ENCODE measurements at places on chromosomes 16 and 17.

DNA sequence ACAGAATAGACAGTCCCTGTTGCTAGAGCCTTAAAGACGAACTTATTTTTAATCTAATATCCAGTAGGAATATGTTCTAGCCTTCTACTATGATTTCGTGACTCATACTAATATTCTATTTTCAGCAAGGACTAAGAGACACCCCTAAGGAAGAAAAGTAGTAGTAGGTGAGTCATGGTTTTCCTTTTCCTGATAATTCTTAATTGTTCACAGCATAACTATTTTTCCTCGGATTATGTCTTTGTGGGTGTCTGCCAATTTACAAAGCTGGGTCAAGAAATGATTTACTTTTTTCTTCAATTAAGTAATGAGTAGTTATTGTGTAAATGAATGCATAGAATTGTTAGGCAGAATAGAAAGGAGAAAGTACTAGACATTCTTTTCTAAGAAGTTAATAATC lies 292.2 kb downstream of the TOX3 start:
- no peak for DNase-seq

DNA sequence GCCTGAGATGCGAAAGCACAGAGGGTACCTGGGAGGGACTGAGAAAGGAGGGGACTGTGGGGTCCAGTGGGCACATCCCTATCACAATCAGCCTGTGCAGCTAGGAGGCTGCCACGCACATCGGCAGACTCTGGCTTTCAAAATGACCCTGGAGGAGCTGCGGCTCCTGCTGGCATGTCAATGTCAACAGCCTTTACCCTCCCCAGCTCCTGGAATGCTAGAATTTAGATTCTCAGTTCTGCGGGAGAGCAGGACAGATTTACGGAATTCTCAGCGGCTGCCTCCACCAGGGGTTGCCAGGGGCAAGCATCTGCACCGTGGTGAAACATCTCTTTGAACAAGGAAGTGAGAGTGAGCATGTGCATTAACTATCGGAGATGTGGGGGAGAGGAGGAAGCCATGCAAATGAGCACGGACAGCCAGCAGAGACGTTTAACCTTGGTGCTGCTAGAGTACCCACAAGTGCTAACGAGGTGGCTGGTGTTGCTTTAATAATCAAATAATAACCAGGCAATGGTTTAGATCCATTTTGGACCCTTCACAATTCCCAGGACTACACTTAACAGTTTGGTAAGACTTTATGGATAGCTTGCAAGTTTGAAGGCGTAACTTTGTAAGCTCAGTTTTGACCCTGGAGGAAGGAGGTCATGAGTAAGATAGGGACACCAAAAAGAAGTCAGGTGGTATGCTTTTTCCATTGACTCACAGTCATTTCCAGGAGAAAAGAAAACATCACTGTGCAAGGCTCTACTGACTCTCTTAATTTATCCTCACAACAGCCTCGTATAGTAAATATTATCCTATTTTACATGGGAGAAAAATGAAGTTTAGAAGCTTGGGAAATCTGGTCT lies 54.1 kb downstream of the XYLT1 start:
- peak; percentile 62 for DNase-seq

DNA sequence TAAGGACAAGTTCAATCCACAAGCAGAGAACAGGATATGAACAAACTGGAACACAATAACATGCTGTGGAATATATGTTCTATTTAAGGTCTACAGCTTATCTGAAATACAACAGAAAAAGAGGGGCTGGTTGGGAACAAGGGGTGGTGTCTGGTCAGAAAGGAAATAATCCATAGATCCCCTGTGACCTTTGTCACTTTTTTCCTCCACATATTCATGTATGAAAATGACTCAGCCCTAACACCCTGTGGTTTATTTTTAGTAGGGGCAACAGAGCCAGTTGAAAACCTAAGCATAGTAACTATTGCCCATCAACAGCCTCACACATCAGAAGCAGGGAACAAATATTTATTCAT lies 12.3 kb upstream of the SPAG9 start:
- no peak for DNase-seq

DNA sequence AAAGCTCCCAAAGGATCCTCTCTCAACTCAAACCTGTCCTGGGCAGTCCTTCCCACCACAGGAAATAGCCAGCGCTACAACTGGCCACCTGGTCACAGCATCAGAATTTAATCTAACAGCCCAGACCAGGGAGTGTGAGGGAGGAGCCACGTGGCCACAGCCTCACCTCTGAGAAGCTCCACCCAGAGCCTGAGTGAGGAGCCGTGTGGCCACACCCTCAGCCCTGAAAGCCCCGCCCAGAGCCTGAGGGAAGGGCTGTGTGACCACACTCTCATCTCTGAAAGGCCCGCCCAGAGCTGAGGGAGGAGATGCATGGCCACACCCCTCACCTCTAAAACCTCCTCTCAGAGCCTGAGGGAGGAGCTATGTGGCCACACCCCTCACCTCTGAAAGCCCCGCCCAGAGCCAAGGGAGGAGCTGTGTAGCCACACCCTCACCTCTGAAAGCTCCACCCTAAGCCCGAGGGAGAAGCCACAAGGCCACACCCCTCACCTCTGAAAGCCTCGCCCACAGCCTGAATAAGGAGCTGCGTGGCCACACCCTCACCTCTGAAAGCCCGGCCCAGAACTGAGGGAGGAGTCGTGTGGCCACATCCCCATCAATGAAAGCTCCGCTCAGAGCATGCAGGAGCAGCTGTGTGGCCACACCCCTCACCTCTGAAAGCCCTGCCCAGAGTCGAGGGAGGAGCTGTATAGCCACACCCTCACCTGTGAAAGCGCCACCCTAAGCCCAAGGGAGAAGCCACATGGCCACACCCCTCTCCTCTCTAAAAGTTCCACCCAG lies 28.6 kb downstream of the SLC38A8 start:
- DNase-seq, result peak; percentile 87

DNA sequence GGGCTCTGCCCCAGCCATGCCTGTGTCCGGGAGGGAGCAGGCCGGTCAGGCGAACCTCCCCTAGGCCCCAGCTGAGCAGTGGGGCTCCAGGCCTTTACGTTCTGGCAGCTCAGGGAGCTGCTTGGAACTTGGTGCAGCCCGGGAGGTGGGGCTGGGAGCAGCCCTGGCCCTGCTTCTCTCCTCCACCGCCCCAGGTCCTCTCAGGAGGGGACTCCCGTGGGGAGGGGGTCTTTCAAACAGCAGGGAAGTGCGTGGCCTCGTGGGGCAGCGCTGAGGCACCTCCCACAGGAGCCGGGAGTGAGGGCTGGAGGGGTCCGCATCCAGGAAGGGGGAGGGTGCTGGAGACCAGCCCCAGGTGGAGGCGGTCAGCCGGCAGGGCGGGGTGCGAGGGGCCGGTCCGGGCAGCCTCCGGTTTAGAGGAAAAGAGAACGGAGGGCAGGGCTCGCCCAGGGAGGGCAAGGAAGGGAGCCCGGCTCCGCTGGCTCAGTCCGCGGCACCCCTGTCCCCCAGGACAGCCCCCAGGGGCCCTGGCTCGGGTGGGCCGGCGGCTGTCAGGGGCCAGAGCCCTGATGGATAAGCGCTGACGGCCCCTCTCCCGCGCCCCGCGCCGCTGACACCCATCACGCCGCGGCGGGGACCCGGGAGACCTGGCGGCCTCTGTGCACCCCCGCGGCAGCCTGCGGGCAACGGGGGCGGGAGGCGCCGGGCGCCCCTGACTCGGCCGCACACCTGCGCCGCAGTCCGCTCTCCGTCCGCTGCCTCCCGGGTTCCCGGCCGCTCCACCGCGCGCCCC lies 587 bp upstream of the PRR35 start:
- no peak for DNase-seq

- DNase-seq, result no peak
Observed at GRCh38 chr17:18959845-18960240, 7.9 kb downstream of the SLC5A10 start.

GRCh38 chr17:22461460-22462145 lies 769.3 kb downstream of the KCNJ18 start:
- DNase-seq, result no peak

- DNase-seq, result no peak
Observed at GRCh38 chr16:11354407-11354732, 9.1 kb downstream of the RMI2 start.

- DNase-seq, result no peak
Observed at GRCh38 chr17:79276821-79277220, 202.2 kb downstream of the ENGASE start.

- no peak for DNase-seq
Observed at GRCh38 chr17:8140065-8141029, 11.9 kb downstream of the PER1 start.

- peak; percentile 64 for DNase-seq
Observed at GRCh38 chr17:31558748-31559583, 167.5 kb downstream of the RAB11FIP4 start.

GRCh38 chr17:5588584-5588983 lies 4.3 kb upstream of the NLRP1 start:
- DNase-seq, result no peak

DNA sequence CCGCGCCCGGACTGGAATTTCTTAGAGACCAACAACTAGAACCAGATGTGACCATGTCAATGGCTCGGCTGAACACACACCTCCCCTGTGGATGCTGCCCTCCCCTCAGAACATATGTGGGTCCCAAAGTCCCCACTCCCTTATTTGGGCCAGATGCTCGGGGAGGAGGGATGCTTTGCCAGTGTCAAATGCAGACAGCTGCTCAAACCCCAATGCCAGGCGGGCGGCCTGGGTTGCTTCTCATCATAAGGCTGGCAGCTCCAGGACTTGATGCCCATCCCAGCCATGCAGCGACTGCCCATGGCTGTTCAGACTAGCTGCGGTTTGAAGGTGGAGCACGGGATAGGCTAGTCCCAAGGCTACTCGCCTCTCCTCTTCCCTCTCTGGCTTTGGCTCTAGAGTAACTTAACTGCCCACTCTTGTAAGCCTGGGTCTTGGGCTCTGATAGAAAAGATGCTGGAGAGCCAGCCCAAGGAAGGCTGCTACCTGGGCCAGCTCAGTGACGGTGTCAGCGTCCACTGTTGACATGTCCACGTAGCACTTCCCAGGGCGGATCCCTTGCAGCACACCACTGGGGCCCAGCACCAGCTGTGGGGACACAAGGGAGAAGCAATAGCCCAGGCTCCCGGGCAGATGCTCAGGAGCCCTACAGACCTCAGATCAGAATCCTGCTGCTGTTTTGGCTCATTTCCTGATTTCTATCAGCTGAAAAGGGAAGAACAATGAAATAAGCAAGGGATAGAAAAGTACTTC lies 11.0 kb upstream of the ROGDI start:
- DNase-seq, result no peak

DNA sequence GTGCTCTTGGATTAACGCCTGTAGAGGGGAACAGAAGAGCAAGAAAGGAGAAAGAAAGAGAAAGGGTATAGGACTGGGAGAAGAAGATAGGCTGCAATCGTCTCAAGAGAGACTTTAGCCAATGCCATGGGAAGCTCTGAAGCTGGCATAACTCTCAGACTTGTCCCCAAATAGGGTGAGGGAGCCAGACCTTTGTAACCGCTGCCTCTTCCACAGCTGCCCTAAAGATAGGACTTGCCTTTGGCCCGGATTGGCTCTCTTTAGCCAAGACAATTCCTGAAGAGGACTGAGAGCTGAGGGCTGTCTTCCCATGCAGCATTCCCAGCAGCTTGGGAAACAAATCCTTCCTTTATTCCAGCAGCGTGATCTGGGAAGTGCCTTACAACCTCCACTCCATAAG lies 20.8 kb upstream of the MMD start:
- DNase-seq, result no peak

DNA sequence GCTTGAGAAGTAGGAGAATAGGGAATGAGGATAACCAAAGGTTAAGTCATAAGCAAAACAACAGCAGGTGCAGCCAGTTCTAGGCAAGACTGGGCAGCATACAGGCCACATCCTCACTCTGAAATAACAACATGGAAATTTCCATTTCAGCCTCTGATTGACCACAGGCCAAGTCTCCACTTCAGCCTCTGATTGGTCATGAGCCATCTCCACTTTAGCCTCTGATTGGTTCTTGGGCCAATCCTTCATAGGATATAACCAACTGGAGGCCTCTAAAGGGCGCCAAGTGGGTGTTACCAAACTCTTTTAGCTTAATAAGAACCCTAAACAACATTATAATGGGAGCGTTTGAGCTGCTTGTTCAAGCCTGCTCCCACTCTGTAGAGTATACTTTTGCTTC lies 512.0 kb downstream of the NPIPA7 start:
- DNase-seq, result no peak

DNA sequence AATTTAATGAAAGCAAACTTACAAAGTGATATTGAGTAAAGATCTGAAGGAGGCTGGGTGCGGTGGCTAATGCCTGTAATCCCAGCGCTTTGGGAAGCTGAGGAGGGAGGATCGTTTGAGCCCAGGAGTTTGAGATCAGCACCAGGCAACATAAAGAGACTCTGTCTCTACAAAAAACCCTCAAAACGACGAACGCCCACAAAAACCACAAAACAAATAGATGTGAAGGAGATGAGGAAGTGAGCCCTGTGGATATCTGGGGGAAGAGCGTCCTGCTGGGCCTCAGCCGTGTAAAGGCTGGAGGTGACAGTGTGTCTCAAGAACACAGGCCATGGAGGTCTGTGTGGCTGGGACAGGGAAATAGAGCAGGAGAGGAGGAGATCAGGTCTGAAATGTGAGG lies 68.8 kb downstream of the ITFG1 start:
- DNase-seq, result no peak

GRCh38 chr16:80323187-80323807 lies 217.5 kb upstream of the DYNLRB2 start:
- DNase-seq, result no peak

GRCh38 chr16:30951193-30951592 lies 2.3 kb downstream of the ORAI3 start:
- DNase-seq, result no peak

GRCh38 chr17:1720856-1721386 lies 3.6 kb upstream of the WDR81 start:
- peak; percentile 82 for DNase-seq

- DNase-seq, result no peak
Observed at GRCh38 chr17:7293816-7294613, 424 bp downstream of the YBX2 start.

GRCh38 chr16:71387045-71387871 lies 28.7 kb downstream of the CALB2 start:
- no peak for DNase-seq

- DNase-seq, result no peak
Observed at GRCh38 chr16:23005951-23006350, 143.3 kb downstream of the USP31 start.

DNA sequence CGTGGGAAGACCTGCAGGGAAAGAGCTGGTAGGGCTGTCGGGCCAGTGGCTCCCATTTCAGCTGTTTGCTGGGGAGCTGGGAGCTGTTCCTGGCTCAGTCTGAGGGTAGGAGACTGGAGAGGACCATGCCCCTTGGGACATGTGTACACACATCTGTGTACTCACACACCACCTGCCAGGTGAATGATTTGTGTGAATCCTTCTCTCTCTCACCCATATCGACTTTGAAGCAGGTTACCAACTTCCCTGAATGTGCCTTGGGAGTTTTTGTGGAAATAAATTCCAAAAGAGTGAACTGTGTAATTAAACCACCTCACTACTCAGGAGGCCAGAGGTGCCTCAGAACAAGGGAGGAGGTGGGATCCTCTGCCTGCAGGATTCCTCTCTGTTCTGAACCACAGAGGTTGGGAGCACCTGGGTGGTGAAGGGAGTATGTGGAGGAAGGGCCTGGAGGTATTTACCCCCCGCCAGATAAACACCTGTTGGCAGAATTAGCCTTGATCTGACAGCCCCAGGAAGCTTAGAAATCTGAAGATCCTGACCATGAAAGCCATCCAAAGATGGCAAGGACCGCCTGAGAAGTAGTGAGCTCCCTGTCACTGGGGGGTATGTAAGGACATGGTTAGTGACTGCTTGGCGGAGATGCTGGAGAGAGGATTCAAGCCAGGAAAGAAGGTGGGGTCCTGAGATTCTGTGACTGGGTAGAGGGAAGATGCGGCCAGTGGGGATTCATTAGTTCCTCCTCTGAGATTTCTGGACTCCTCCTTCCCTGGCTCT lies 3.3 kb downstream of the ABCC3 start:
- no peak for DNase-seq

GRCh38 chr16:78842950-78843349 lies 743.5 kb downstream of the WWOX start:
- no peak for DNase-seq

All from stimulated activated CD8-positive, alpha-beta memory T cell treated with anti-CD3 and anti-CD28 coated beads, Interleukin-4, amount 100 ng/mL, for 48 hours (primary cell).